ENCODE measurements at places on chromosomes 1 and 21.

- DNase-seq, result no peak
These were observed 167.2 kb upstream of the HMCN1 start for GRCh38 chr1:185566995-185567394.

- no peak for DNase-seq
These were observed 427.7 kb upstream of the RUNX1 start for GRCh38 chr21:35476621-35477395.

DNA sequence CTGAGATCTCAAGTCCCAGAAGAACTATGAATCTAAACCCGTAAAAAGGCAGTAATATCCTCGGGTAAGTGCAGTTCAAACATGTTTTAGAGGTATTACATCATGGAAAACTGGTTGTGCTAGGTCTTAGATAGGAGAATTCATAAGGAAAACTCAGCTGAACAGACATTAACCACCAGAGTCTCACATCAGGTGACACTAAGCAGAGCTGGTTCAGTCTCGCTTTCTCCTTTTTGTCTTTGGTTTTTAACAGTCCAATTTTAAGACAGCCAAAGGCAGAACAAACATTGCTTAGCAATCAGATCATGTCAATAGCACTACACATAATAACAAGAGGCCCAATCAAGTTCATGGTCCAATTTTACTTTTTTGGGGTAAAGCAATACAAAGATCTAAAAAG, 63.1 kb upstream of the MUTYH start:
- DNase-seq, result no peak

DNA sequence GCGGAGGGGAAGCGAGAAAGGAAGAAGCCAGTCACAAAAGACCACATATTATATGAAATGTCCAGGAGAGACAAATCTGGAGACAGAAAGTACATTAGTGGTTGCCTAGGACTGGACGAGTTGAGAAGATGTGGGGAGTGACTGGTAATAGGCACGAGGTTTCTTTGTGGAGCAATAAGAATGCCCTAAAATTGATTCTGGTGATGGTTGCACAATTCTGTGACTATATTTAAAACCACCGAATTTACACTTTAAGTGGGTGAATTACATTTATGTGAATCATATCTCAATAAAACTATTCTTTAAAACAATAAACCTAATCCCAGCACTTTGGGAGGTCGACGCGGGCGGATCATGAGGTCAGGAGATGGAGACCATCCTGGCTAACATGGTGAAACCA, 63.1 kb downstream of the ZNF281 start:
- no peak for DNase-seq

GRCh38 chr1:77063118-77063517, 156.1 kb downstream of the PIGK start:
- DNase-seq, result no peak

- DNase-seq, result no peak
These were observed 6.9 kb upstream of the SPOCD1 start for GRCh38 chr1:31822766-31823165.

GRCh38 chr1:6513320-6513801, 21.9 kb upstream of the PLEKHG5 start:
- no peak for DNase-seq

DNA sequence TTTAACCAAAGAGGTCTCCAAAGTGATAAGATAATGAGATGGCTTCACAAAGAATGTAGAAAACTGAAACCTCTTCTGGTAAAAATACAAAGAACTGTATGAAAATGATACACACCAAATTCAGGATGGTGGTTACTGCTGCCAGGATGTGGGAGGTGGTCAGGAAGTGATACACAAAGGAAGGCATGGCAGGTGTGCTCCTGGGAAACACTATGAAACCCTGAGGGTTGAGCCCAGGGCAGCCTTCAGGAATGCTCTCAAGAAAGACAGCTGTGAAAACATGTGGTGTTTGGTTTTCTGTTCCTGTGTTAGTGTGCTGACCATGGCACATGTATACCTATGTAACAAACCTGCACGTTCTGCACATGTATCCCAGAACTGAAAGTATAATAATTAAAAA, 109.3 kb downstream of the NTNG1 start:
- DNase-seq, result no peak
